Fibroblast of skin of left quadriceps (primary cell): ENCODE measurements at places on chromosomes 5 and 9.

- DNase-seq: no peak
Observed at GRCh38 chr9:89428901-89429890, 68.7 kb downstream of the SEMA4D start.

- no peak for DNase-seq
Observed at GRCh38 chr9:4081956-4082355, 217.9 kb downstream of the GLIS3 start.

- DNase-seq: no peak
Observed at GRCh38 chr5:133455676-133456075, 156.7 kb downstream of the FSTL4 start.

GRCh38 chr9:77514886-77515711 lies 133.0 kb downstream of the GNA14 start:
- no peak for DNase-seq
